ENCODE measurements at places on chromosomes 11 and 22. TPM values are rescaled to one million over a fixed set of nuclear protein-coding genes. Genes with fewer than 3 reads are reported as not detected.

The EIF3D gene
- total RNA-seq = 168 TPM

DNA sequence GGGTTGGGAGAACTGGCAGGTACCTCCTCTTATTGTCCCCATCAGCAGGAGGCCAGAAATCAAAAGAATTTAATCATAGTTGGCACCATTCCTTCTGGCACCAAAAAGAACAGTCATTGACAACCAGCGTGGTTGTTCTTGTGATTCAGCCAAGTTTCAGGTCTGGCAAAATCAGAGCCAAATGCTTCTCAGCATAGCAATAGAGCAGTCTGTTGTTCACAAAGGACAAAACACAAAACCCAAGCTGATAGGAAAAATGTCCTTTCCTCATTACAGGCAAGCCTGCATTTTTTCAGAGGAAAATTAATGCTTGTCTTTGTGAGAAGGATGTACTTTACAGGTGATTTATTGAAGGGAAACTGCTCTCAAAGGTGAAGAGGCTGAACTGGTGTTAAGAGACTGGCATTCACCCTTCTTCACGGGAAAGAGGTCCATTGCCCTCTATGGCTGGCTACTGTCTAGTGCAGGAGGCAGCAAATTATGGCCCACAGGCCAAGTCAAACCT, 241.8 kb upstream of the ARHGAP42 start:
- DNase-seq = peak; percentile 14

DNA sequence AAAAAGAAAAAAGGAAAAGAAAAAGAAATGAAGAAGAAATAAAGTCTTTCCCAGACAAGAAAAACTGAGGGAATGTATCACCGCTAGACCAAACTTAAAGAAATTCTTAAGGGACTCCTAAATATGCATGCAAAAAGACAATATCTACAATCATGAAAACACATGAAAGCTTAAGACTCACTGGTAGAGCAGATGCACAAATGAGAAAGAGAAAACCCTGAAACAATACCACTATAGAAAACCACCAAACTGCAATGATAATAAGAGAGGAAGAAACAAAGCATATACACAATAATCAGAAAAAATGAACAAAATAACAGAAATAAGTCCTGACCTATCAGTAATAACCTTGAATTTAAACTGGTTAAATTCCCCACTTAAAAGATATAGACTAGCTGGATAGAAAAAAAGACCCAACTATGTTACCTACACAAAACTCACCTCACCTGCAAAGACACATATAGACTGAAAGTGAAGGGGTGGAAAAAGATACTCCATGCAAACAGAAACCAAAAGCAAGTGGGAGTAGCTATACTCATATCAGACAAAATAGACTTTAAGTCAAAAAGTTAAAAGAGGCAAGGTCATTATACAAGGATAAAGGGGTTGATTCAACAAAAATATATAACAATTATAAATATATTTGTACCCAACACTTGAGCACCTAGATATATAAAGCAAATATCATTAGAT, 61.3 kb upstream of the NARS2 start:
- DNase-seq = no peak

The EXPH5 gene
- total RNA-seq = 7.9 TPM

- DNase-seq = peak; percentile 57
These were observed 3.7 kb upstream of the POLD4 start for GRCh38 chr11:67356864-67357561.

DNA sequence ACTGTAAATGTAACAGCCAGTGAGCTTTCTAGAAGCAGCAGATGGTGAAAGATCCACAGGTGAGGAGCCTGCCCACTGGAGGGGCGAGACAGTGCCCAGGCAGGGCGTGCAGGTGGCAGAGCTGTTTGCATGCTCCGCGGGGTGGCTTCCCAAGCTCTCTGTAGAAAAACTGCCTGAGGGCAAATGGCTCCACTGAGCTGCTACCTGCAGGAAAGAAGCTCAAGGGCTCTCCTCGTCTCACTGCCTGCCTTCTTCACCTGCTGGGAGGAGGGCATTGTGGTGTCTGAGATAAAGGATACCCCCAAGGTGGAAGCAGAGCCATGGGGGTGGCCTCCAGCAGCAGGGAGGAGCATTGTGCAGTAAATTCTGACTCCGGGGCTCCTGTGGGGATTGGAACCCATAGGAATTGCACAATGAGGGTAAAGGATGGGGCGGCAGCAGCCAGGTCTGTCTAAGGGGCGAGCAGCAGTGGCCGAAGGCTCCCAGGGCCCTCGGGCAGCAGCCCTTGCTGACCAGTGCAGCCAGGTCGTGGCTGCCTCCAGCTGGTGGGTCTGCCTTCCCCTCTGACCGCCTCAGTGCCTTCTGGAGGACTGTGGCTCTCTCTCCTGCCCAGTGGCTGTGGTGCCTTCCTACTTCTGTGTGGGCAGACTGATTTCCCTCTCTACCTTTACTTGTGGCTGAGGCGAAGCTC, 28.0 kb upstream of the CABP7 start:
- DNase-seq = no peak

The NLRP10 gene
- 2.5 TPM for total RNA-seq

- DNase-seq = peak; percentile 29
These were observed 28.5 kb upstream of the RBX1 start for GRCh38 chr22:40922484-40923303.

- no peak for DNase-seq
These were observed 1.7 kb upstream of the SCUBE2 start for GRCh38 chr11:9092853-9093778.

GRCh38 chr11:113974741-113975470, at the start of gene HTR3A:
HTR3A (plus strand) TSS chr11:113975108; CDS start chr11:113975326, 218 bp downstream.
- DNase-seq = no peak

The CERK gene
- 23.2 TPM for total RNA-seq

The RAPSN gene
- 0.86 TPM for total RNA-seq

The SCN3B gene
- 1.9 TPM for total RNA-seq

DNA sequence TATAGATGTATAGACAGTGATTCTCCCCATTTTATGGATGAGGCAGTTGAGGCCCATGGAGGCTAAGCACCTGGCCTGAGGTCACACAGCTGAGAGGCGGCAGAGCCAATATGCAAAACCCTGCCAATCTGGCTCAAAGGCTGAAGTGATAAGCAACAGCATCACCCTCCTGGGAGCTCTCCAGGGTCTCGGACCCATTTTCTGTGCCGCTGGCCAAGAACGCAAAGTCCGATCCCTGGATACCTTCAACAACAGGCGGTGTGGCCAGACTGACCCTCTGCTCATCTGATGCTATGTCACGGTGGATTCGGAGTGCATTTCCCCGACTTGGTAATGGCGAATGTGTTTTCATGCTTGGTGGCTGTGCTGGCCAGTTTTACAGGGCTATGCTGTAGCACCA, 595.0 kb downstream of the TBC1D22A start:
- DNase-seq = no peak

The LRRC74B gene
- total RNA-seq = 0.19 TPM

GRCh38 chr11:134785660-134786284, 373.7 kb upstream of the B3GAT1 start:
- no peak for DNase-seq

DNA sequence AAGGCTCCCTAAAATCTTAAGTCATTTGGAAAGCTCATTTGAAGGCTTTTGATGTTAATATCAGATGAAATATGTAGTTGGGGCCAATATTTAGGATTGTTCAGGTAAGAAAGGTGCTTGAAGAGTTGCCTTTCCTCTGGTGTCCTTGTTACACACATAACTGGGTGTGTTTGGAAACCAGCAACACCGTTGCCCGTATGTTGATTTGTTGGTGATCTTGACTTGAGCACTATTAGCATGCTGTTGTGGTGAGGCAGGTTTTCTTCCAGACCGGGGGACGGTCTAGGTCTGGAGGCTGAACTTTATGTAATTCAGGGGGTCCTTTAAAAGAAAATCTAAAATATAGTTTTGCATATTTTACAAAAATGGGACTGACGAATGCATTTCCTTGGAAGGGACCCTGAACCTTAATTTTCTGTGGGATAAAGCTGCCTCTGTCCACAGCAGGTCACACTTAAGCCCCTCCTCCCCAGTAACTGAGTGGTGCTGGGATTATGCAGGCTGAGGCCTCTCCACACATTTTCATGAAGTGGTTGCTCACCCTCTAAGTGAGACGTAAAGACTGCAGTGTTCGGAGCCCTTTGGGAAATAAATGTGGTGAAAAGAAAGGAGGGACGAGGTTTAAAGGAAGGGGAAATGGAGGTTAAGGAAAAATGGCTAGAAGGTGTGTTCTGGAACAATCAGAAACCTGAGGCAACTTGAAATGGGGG, 1.8 kb downstream of the YWHAH start:
- no peak for DNase-seq

DNA sequence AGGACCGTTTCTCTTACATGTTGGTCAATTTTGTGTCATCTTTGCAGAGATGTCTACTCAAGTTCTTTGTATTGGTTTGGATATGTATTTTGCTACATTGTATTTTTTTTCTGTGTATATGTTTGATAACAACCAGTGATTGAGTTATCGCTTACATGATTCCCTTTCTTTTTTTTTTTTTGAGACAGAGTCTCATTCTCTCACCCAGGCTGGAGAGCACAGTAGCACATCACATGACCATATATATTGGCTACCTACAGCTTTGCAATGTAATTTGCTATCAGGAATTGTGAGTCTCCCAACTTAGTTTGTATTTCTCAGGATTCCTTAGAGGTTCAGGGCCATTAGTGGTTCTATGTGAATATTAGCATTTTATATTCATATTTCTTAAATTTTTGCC, 59.5 kb downstream of the LRRC74B start:
- no peak for DNase-seq

DNA sequence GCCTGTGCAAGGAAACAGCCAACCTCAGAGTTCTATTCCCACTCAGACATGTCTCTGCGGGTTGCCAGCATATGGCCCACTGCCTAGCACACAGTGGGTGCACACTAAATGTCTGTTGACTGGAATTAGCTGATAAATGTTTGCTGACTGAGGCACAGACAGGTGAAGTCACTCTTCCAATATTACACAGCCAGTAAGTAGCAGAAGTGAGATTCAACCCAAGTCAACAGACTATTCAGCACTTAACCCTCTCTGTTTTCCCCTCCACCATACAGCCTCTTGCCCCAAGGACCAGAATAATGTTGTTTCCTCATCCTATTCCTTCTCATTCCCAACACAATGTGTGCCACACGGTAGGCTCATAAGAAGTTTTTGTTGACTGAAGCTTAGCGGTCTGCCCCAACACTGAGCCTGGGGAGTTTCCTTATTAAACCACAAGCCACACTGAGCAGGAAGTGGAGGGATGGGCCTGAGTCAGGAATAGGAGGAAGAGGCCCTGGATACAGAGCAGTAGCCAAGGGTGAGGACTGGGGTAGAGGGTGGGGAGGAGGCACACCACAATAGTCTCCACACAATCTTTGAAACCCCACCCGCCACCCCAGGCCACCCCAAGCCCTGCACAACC, 15.7 kb upstream of the IL10RA start:
- DNase-seq = no peak

DNA sequence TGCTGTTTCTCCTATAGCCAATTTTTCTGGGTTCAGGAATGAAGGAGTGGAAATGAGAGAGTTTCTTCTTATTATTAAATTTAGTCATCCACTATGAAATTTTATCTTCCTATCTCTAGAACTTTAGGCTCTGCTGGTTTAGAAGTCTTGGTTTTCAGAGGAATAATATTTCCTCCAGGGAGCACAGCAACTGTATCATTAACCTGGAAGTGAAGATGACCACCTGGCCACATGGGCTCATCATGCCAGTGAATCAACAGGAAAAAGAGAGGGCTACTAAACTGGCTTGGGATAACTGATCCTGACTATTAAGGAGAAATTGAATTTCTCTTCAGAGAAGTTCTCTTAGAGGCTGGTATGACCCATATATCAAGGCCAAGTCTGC, 44.4 kb downstream of the ADM start:
- no peak for DNase-seq

The TRIM49 gene
- 0.24 TPM for total RNA-seq

DNA sequence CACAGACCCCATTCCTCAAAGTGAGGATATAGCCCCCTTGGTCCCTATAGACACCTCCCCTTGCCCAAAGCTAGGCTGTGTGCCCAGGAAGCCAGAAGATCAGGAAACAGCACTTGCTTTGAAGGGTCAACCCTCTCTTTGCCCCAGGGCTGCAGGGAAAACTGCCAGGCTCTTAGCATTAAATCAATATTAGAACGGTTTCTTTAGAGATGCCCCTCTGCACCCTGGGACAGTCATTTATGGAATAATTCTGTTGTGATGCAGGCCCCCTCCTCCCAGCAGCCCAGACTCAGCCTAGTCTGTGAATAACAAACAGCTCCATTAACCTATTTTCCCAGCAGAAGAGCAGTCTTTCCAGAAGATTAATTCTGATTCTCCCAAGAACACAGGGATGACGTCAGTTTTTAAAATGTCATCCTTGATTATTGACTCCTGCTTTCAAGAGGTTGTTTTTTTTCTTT, 11.6 kb upstream of the CAPN5 start:
- DNase-seq = no peak

The CNTF gene
- 1.4 TPM for total RNA-seq

DNA sequence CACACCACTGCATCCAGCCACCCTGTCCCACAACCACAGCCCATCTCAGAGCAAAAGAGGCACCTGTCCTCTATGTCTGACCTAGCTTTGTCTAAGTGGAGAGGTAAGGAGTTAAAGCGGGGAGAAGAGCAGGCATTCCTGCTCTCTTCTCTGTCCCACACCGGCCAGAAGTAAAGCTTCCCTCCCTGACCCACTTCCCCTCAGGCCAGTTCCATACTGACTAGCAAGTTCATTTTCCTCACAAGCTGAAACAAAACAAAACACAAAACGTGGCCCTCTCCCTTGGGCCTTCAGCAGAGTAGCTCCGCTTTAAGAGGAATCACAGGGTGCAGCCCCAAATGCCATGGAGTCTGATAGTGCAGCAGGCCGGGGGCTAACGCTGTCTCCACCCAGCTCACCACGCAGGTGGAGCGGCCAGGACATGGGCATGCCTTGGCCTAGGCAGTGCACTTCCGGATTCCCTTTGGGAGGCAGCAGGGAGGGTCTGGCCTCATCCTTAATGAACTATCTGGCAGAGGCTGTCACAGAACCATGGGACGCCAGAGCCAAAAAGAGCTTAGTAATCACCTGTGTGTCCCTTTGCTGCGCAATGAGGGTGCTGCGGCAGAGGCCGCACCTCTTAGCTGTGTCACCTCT, 34.0 kb downstream of the FLI1 start:
- no peak for DNase-seq

GRCh38 chr22:46545086-46545792, 7.8 kb upstream of the CELSR1 start:
- DNase-seq = no peak

The APOA1 gene
- total RNA-seq = 6.0 TPM

DNA sequence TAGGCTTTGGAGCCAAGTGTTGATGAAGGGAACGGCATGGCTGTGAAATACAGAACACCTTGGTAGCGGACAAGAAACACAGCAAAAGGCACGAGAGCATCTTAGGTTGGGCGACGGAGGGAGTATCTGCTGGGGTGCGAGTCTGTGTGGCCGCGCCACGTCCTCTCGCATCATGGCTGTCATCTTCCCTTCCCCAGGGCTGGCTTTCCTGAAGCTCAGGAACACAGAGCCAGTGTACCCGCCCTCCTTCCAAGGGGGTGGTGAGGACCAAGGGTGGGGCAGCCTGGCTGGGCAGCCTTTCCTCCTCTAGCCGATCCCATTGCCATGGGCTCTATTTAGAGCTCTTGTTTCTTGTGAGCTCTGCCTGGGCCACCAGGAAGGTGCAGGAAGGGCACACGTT, 154.4 kb downstream of the FEZ1 start:
- DNase-seq = no peak

The SLC22A6 gene
- total RNA-seq = not detected

The SYT7 gene
- total RNA-seq = 3.8 TPM

- peak; percentile 69 for DNase-seq
These were observed 5.3 kb upstream of the GALR3 start for GRCh38 chr22:37817705-37818408.

The GGT5 gene
- 0.89 TPM for total RNA-seq

GRCh38 chr11:107301878-107302277, 155.7 kb downstream of the CWF19L2 start:
- peak; percentile 2 for DNase-seq

The INPP5J gene
- total RNA-seq = 3.0 TPM

The C11orf97 gene
- not detected for total RNA-seq
